ENCODE measurements at places on chromosomes 2 and 18.

GRCh38 chr18:44568986-44569385, 111.7 kb upstream of the SETBP1 start:
- no peak for DNase-seq

DNA sequence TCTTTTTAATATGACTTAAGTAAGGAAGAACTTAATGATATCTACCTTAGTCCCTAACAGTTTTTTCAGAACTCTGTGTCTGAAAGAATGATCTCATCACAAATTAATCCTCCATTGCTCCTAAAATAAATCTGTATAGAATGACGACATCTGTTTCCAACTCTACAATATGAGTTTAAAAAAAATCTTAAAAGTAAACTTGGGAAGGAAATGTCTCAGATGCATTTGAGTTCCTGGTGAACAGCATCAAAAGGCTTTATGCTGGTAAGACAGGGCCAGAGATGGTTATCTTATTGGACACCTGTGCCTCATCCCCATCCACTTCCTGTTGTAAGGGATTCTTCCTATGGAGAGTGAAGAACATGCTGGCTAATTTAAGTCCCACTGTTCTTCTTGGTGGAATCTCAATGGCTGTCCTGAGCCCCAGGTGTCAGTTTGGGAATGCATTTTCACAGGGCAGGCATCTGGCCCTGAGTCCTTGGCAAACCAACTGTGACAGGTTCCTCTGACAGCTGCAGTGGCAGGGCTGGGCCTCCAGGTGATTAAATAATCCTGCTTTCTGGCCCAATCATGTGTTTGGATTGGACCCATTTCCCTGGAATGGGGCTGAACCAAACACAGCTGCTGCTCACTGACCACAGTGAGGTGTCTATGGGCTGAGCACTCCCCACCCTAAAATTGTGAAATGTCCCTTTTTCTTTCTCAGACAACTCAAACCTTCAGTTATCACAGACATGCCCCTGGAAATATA, 12.9 kb upstream of the NCKAP5 start:
- no peak for DNase-seq

- no peak for DNase-seq
These were observed 10.9 kb upstream of the TEX261 start for GRCh38 chr2:71005271-71006202.

- no peak for DNase-seq
These were observed 199.1 kb upstream of the CELF4 start for GRCh38 chr18:37764541-37765288.

- DNase-seq: peak; percentile 65
These were observed 124.7 kb downstream of the CABLES1 start for GRCh38 chr18:23259701-23260681.

DNA sequence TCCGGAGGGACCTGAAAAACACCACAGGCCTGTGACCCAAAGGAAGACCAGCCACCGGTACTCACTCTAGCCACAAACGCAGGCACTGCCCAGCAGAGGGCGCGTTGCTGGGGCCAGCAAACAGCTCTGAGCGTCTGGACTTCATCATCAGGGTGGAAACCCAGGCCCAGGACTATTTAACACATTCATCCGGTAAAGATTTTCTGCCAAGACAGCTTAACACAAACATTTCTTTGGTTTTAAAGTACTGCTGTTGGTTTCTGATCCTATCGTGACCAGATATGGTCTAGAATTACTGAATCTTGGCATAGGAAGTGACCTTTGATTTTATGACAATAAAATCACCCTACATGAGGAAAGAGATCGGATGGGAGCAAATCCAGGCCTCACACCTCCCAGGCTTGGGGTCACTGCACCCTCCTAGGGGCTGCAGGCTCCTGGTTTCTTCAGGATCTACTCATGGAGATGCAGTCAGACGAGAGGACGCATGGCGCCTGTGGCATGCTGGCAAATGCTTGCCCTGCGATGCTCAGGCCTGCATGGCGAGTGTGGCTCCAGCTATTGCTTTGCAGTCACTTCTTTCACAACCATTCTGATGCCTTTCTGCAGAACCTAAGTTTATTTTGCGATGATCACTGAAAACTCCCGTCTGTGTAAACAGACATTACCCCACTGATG, 130.4 kb downstream of the COL4A4 start:
- peak; percentile 67 for DNase-seq

DNA sequence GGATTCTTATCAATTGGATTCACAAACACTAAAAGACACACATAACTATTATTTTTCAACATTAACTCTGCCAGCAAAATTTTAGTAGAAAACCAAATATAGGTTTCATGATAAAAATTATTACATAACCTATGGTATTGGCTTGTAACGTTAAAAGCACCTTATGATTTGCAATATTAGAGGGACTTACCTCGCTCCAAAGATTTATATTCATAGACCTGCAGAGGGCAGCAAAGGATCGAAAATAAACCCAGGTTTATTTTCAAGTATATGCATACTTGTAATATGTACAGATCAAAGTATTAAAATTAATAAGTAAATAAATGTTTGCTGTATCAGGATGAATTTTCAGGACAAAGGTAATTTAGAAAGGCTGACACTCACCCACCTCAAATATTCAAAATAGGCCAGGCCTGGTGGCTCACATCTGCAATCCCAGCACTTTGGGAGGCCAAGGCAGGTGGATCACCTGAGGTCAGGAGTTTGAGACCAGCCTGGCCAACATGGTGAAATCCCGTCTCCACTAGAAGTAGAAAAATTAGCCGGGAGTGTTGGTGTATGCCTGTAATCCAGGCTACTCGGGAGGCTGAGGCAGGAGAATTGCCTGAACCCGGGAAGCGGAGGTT, 45.3 kb downstream of the LRPPRC start:
- no peak for DNase-seq

GRCh38 chr2:239870276-239870675, 154.9 kb downstream of the NDUFA10 start:
- DNase-seq: peak; percentile 32

DNA sequence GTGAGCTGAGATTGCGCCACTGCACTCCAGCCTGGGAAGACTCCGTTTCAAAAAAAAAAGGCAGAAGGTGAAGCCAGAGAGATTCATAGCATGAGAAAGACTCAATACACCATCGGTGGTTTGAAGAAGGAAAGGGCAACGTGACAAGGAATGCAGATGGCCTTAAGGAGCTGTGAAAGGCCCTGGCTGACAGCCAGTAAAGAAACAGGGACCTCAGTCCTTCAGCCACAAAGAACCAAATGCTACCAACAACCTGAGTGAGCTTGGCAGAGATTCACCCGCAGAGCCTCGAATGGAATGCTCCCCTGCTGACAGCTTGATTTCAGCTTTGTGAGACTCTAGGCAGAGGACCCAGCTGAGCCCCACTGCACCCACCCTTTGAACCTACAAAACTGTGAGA, 154.9 kb upstream of the NDUFV2 start:
- no peak for DNase-seq

DNA sequence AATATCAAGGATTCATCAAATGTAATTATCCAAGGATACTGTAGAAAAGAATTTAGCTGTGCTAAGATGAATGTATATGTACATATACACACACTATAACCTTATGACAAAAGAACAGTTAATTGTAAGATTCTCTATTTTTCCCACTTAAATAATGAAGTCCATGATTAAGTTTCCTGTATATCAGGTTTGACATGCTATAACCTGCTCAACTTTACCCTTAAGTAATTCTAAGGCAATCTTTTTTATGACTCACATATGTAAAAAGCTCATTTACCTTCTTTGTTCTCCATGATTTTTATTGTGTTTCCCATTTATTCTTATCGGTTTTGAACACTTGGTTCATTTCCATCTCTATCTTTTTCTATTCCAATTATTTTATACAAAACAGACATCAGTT, 1213.1 kb upstream of the SLC39A10 start:
- DNase-seq: no peak

GRCh38 chr2:10721396-10722251, at the start of gene ATP6V1C2:
ATP6V1C2 (plus strand) TSS chr2:10721630; CDS start chr2:10722850, 1,220 bp downstream.
- DNase-seq: peak; percentile 56

DNA sequence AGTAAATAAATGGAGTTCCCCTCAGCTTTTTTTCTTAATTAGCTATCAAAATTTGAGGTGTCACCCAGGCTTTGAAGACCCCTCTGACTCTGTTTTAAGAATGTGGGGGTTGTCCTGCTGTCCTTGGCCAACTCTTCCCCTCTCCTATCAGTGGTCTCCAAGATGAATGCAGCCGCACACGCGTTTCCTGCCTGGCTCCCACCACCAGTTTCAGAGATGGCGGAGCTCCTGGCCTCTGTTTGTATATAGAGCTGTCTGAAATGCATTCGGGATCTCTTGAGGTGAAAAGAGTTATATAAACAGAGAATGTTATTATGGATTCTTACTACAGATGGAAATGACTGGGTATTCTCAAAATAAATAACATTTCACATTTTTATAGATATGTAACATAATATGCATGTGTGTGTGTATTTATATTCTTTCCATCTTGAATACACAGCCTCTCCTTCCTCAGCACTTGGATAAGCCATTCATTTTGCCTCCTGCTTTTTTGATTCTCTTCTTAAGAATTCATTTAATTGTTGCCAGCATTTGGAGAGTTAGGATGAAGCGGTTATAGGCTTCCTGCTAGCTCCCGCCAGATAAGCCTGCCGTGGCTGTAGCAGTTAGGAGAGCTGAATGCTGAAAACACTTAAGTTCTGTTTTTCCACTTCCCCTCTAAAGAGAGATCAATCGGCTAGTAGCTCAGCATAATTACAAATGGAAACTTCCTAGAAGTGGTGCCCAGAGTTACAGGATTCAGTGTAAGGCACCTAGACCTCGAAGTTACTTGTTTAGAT, 659.3 kb upstream of the FANCL start:
- DNase-seq: no peak

DNA sequence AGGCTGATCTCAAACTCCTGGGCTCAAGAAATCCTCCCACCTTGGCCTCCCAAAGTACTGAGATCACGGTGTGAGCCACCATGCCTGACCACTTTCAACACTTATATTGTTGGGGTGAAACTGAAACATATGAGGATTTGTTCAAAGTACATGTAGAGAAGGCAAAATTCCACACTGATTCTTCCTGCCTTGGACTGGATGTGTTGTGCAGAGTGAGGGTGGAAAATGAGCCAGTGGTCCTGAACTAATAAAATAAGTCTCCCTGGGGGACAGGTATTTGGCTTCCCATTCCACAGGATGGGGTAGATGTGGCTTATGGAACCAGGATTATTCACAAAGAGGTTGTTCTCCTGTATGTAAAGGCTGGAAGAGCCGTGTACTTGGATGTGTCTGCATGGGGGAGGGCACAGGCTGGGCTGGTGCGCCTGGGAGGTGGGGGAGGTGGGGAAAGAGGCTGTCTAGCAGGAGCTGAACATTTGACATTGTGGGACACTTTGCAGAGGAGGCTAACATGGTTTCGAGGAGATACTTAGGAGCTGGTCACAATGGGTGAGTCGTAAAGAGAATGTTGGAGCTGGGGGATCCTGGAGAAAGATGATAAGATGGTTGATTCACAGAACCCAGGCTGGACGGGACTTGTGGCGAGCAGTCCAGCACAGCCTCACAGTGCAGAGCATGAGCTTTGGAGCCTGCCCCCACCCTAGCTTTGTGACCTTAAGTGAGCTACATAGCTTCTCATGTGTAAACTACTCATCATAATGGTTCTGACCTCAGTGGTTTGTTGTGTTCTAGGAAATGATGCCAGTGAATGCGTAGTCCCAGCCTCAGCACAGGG, at the start of gene TXNDC2:
Gene TXNDC2 (plus strand): TSS at position 804 of the 835 bp plus-strand sequence. CDS start 708 bp downstream, outside the sequence.
- DNase-seq: no peak

GRCh38 chr2:80670763-80671162, 366.2 kb upstream of the LRRTM1 start:
- no peak for DNase-seq

- no peak for DNase-seq
These were observed 60.6 kb downstream of the SLC4A3 start for GRCh38 chr2:219687882-219688559.

DNA sequence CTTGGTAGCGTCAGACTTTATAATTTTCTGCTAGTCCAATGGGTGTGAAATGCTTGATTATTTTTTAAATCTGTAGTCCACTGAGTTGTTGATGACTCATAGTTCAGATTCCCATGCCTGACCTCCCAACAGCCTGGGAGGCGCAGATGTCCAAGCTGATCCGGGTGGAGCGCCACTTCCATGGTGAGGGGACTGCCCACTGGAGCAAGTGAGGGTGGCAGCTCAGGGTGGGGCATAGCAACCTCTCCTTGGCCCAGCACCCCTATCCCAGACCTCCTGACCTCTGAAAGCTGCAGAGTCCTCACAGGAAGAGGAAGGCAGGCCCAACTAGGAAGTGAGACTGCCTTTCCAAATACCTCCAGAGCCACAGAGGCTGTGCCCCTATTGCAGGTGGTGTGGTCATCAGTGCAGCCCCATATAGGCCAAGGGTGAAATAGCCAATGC, 4.4 kb downstream of the MAL start:
- no peak for DNase-seq

DNA sequence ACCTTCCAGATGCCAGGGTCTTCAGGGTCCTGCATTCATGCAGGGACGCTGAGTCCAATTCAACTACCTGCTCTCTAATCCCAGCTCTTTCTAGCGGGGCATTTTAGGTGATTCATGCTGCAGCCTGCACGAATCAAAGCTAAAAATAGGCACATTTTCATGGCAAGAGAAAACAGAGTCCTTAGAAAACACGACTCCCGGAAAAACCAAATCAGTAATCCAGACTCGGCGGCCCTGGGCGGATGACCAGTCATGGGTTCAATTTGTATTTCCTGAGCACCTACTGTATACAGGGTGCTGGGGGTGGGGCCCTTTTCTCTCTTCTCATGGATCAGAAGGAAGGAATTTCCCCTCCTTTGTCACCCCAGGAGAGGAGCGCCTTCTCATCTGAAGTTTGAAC, 64.4 kb downstream of the LONRF2 start:
- no peak for DNase-seq

- DNase-seq: no peak
These were observed 76.0 kb downstream of the KLHL29 start for GRCh38 chr2:23460993-23461392.

DNA sequence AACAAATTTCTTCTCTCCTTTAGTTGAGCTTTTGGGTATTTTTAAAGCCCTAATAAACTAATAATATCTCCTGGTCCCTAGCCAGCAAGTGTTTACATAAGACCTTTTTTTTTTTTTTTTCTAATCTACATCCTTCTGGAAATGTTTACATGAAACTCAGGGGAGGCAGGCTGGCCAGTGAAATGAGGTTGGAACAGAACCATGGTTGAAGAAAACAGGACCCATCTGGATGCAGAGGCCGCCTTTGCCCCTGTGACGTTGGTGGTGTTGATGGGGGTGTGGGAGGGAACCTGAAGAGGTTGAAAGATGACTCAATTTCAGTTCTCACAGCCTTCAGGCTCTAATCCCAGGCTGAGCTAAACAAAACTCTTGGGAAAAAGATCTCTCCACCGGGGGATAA, 118.5 kb downstream of the NRP2 start:
- no peak for DNase-seq

GRCh38 chr2:8684540-8684877, 2.7 kb downstream of the ID2 start:
- DNase-seq: peak; percentile 72

GRCh38 chr2:184945824-184946223, 347.5 kb downstream of the ZNF804A start:
- DNase-seq: no peak
